8988T (cell line): ENCODE measurements at places on chromosomes 5 and 9.

DNA sequence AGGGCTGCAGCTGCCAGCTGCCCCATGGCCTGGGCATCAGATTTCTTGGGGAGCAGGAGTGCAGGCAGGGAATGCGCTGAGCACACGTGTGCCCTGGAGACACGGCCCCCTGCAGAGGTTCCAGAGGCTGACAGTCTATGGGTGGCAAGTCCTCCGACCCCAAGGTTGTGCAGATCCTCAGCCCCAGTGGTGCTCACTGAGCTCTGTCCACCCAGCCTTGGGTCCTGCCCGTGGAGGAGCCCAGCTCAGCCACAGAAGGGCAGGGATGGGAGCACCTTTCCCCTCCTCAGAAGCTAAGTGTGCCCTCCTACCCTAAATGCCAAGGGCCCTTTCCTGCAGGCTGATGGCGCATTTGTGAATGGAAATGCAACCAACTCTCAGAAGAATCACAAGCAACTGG, 341.0 kb downstream of the IRX2 start:
- no peak for DNase-seq

DNA sequence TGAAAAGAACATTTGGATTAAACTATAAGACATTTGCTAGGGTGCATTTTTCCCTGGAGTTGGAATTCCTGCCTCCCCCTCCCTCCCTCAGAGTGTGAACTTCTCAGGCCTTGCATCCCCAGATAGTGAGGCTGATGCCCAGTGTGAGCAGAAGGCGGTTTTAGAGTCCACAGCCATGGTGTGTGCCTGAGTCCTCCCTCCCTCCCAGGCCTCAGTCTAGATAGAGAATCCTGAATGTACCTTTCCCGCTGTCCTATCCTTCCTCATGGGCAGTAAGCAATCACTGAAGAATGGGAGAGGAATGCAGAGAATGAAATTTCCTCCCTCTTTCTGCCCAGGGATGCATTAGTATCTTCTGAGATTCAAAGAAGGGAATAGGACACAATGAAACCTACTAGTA, 108.5 kb downstream of the RASGRF2 start:
- DNase-seq: no peak

GRCh38 chr9:116499986-116500871, 186.9 kb upstream of the TRIM32 start:
- no peak for DNase-seq

DNA sequence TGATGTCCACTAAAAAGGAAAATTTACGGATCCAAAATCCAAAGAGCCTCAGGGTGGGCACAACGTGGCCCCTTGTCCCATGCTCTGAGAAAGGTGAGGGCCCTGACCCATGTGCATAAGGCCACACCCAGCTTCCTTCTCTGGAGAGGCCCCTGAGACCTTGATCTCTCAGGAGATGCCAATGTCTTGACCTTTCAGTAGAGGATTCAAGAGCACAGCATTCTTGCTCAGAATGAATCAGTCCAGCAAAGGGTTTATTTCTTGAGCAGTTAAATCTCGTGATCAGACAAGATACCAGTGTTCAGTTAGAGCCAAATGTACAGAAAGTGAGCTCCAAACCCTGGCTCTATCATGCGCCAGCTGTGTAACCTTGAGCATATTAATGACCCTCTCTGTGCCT, 115.9 kb upstream of the DAPK1 start:
- DNase-seq: no peak

GRCh38 chr9:109781541-109782197, 1.7 kb downstream of the PALM2AKAP2 start:
- DNase-seq: no peak

DNA sequence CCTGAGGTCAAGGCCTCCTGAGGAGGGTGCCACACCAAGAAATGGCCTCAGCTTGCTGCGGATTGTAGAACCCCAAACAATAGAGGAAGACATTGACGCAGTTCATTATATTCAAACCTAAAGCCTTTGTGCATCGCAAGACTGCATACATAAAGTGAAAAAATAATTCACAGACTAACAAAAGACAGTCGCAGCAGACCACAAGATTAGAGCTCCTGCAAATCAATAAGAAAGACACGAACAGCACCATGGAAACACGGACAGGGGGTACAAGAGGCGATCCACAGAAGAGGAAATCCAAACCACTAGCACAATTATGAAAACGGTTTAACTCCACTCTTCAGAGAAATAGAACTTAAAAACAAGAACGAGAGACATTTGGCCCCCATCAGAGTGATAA, 10.0 kb upstream of the TCOF1 start:
- no peak for DNase-seq

DNA sequence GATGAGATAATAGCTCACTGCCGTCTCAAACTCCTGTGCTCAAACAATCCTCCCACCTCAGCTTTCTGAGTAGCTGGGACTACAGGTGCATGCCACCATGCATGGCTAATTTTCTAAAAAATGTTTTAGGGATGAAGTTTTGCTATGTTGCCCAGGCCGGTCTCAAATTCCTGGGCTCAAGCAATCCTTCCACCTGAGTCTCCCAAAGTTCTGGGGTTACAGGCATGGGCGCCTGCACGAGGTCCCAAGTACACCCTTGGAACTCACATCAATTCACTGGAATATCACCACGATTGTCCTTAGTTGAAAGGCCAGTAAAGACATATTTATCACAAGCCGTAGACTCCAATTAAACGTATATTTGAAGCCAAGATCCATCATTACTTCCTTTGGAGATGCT, 184.6 kb downstream of the IRX1 start:
- no peak for DNase-seq

- peak; percentile 4 for DNase-seq
Observed at GRCh38 chr5:172667786-172668593, 26.9 kb downstream of the NEURL1B start.

- DNase-seq: no peak
Observed at GRCh38 chr5:76788362-76788761, 30.5 kb upstream of the F2RL1 start.

GRCh38 chr9:83384214-83384613, 154.0 kb downstream of the FRMD3 start:
- DNase-seq: no peak

GRCh38 chr5:64925123-64925522, 156.4 kb downstream of the CWC27 start:
- no peak for DNase-seq

DNA sequence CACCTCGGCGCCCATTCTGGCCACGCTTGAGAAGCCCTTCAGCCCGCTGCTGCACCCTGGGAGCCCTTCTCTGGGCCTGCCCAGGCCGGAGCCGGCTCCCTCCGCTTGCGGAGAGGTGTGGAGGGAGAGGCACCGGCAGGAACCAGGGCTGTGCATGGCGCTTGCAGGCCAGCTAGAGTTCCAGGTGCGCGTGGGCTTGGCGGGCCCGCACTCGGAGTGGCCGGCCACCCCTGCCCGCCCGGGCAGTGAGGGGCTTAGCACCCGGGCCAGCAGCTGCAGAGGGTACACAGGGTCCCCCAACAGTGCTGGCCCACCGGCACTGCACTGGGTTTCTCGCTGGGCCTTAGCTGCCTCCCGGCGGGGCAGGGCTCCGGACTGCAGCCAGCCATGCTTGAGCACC, 72.3 kb upstream of the SYK start:
- no peak for DNase-seq

GRCh38 chr5:15700373-15700772, 200.4 kb downstream of the FBXL7 start:
- DNase-seq: no peak

DNA sequence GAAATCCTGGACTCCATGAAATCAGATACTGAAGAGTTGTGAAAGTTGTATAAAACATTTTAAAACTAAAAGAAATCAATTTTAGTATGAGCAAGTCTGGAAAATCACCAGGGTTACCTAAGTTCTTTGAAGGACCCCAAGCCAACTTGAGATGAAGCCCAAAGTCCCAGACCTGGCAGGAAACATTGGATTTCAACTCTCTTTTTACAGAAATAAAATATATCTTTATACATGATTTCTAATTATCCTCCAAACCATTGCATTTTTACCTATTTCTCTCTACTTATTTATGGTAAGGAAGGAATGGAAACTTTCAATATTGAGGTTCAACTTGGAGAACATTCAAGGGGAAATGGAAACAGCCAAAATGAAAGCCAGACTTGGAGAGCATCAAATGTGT, 390.6 kb upstream of the C9orf72 start:
- no peak for DNase-seq

- no peak for DNase-seq
Observed at GRCh38 chr5:140223567-140223966, 48.6 kb downstream of the CYSTM1 start.

DNA sequence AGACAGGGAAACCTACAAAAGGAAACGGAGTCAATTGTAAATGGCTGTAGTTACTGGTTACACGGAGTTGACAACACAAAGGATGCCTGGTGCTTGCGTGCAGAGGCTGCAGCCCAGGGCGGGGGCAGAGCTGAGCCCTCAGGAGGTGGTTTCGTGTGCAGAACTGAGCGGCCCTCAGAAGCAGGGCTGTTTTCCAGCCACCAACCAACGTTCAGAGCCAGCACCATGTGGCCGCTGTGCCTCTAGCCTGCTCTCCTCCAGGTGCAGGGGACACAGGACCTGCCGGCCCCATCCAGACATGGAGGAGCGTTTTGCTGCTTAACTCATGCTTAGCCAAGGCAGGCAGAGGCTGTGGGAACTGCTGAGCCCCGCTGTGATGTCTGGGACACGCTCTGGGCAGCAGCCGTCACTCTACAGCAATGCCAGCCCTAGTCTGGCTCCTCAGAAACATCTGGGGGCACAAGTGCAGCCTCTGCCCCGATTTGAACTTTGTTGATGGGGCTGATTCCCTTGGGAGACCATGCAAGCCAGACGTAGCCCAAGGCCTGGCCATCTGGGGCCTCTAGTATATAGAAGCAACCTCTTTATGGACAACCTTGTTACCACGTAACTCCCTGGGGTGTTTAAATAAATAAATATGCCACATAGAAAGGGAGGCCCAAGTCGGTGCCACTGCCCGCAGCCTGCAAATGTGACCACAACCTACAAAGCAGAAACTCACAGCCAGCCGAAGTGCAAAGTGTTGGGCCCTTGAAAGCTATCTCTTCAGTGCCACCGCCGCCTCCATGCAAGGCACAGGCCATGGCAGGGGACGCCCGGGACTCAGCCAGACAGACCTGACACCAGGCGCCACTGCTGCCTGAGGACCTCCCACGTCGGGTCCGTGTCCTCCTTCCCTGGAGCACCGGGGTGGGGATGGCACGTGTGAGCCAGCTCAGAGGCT, 42.1 kb downstream of the NKD2 start:
- DNase-seq: no peak

DNA sequence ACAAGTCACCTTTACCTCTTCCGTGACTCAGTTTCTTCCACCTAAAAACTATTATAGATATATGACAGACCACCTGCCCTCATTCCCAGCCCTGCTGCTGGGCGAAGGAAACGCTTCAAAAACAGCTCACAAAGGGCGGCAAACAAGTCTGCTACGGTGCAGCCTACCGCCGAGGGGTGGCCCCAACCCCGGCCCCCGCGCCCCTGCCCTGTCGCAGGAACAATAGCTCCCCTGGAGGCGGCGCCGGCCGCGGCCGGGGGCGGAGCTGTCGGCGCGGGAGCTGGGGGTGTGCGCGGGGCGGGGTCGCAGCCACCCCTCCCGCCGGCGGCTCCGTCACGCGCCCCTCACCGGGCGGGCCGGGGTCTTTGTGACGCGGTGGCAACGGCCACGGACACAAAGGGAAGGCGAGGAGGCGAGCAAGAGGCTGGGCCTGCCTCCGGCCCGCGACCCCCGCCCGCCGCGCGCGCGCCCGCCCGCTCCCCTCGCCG, at the start of gene TMEFF1:
TMEFF1 (plus strand) TSS at position 362 of the 488 bp plus-strand sequence. CDS start 396 bp downstream, outside the sequence.
- peak; percentile 83 for DNase-seq

DNA sequence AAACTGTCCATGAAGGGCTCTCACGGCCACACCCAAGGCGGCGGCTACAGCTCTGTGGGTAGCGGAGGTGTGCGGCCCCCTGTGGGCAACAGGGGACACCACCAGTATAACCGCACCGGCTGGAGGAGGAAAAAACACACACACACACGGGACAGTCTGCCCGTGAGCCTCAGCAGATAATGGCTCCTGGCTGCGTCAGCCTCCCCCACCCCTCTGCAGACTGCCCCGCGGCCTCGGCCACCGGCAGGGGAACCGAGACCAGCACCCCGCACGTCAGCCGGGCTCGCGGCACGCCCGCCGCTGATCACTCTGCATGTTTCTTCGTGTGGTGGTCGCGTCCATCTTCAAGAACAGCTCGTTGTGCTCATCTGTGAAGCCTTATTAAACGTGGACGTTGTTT, 41.5 kb downstream of the TENT4A start:
- no peak for DNase-seq

DNA sequence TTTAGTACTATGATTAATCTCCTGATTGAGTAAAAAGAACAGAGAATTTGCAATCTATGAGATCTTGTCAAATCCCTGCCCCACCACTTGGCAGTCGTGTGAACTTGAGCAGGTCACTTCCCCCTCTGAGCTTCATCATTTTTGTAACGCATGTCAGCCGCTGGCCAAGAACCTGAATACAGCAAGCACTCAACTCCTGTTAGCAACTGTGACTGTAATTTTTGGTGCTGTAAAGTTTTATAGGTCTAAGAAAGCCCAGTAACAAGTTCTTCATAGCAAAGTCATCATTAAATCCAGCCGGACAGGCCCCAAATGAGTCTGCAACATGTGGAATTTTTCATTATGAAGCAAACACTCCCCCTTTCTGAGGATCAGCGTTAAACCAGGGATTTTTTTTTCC, 49.4 kb downstream of the DRD1 start:
- no peak for DNase-seq

GRCh38 chr5:35182910-35183535, 47.3 kb downstream of the PRLR start:
- DNase-seq: peak; percentile 37

DNA sequence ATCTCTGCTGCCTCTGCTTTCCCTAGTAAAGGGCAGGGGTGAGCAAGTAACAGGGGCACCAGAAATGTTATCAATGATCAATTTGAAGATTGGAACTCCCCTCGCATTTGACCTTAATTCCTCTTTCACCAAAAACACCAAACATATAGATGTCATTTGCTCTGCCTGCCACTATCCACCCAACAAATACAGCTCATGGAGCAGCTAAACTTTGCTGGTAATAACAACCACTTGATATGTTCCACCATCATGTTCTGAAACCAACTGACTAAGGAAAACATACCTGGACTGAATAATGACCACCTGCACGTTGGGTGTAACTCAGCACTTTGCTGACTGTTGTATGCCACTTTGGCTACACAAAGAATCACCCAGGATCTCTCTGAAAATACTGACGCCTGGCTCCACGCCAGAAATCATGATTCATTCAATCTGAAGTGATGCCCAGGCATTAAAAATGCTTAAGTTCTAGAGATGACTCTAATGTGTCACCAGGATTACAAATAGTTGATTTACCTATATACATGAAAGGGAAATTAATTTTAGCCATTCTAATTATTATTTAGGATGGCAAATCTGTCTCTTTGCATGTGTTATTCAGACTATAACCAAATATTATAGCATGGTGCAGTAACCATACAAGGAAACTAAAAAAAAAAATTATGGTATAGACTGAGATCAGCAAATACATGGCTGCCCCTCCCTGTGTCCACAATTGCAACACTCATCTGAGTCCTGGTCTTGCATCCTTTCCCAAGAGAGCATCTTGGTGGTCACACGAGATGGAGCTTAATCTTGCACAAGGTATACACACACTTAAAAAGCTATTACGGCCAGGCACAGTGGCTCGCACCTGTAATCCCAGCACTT, 43.1 kb upstream of the TTC39B start:
- no peak for DNase-seq

- no peak for DNase-seq
Observed at GRCh38 chr5:168844016-168844921, 265.1 kb upstream of the PANK3 start.
